ENCODE measurements at places on chromosomes 5 and 9.

GRCh38 chr9:108197008-108197365 is 658.8 kb downstream of the ACTL7B start:
- DNase-seq, result no peak

DNA sequence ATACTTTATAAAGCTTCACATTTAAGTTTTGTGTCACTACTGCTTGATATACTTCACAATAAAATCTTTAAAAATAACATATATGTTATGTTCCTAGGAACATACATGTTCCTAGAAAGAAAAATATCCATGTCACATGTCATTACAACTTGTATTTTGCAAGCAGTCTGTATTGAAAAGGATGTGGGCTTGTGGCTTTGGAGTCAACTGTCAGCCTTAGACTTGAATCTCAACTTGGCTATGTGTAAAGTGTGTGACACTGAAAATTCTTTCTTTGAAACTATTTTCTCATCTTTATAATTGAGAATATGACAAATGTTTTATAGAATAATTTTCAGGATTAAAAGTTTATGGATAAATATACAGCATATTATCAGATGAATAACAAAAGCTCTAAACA is 273.1 kb downstream of the KIAA0825 start:
- DNase-seq, result no peak

- no peak for DNase-seq
Observed at GRCh38 chr5:80926536-80926935, 33.6 kb upstream of the RASGRF2 start.

DNA sequence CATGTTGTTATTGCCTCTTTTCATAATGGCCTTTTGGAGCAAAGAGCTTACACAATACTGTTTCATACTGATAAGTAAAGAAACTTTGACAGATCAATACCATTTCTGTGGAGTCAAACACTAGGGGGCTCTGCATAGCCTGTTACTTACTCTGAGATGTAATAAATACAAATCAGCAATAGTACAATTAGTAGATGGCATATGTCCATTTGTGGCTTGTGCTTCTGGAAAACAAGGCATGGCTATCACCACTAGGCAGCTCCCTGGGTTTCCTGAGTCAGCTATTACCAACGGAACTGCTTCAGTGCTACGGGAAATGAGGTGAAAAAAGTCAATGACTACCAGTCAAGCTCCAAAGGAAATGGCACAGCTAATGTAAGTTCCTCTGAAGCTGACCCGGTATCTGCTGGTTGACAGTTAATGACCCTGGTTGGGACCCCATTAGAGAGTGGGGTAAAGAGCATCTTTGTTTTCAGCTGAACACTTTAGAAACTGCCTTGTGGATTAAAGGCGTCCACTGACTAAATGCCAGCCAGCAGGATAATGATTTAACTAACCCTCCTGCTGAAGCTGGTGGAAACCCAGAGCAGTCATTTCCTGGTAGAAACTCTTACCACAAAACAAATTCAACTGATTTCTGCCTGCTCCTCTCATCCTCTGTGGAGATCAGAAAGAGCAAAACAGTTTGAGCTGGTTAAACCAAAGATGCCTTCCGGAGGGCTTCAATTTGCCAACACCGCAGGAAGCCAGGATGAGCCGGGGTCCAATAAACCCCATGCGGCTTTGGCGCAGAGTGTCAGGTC is 69.0 kb upstream of the FAM169A start:
- DNase-seq, result peak; percentile 88

DNA sequence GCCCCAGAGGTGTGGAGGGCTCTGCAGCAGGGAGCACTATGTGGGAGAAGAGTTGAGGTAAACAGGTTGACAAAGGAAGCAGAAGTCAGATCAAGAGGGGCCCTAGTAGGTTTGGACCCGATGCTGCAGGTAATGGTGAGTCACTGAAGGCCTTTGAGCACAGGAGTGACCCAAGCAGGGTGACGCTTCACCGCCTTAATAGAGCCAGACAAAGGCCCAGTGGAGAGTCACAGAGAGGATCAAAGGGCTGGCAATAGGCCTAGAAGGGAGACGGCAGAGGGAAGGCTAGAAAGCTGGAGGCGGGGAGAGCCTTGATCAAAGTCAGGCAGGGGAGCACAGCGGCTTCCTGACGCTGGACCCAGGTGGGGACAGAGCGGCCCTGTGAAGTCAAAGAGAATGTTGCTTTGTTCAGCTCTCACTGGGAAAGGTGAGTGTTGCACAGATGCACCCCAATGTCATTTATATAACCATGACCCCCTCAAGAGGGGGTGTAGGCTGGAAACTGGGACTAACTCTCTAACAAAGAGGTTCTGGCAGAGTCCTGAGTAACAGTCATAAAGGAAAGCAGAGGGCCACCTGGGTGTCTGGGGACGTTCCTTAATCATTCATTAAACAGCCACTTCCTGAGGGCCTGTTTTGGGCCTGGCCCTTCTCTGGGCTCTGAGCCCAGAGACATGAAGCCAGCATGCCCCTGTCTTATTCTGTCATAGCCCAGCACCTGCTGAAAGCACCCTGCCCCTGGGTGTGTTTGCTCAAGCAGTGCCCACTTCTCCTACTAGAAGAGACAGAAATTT is 9.8 kb upstream of the CPLX2 start:
- DNase-seq, result no peak

DNA sequence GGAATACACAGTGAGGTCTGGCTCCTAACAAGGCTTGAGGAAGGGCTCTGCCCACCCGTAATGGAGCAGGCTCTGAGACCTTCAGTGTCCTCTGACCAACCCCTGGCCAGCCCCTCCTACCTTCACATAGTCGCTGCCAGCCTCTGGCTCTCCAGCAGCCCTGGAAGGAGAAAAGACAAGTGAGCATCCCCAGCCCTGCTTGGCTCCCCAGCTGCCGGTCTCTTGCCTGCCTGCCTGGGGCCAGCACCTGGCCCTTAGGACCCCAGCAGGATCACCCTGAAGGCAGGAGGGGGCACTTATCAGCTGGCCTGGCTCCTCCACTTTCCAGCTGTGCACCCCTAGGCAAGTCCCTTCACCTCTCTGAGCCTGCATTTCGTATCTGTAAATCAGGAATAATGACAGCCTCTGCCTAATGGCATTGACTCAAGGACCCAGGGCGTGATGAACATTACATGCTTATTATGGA is 16.9 kb downstream of the SH2D3C start:
- no peak for DNase-seq

DNA sequence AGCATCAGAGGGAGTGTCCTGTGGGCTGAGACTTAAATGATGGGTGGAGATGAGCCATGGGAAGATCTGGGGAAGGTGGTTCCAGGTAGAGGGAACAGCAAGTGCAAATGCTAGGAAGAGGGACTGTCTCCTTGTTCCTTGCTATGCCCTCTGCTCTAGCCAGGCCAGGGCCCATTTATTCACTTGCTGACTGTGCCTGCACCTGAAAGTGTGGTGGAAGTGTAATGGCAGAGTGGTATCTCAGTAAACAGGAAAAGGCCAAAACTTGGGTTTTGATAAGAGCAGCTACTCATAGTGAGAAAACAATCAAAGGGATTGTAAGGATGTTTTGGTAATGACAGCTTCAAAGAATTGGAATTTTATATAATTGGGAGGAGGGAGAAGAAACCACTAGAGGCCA is 32.4 kb downstream of the TLE4 start:
- no peak for DNase-seq

GRCh38 chr9:18382243-18382642 is 91.7 kb upstream of the ADAMTSL1 start:
- no peak for DNase-seq

DNA sequence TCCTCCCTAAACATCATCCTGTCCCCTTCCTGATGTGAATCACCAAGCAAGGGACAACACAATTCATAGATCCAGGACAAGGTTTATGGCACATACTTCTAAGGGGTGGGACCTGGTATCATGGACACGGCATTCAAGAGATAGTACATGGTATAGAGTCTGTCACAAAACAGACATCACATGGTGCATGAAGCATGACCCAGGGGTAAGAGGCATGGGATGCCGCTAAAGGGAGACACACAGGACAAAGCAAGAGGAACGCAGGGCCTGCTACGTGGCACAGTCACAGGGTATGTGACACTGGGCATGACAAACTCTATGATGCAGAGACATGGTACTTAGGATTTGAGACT is 20.7 kb downstream of the GSN start:
- no peak for DNase-seq

Data from epithelial cell of proximal tubule (primary cell).